ENCODE measurements at places on chromosomes 2 and 18.

DNA sequence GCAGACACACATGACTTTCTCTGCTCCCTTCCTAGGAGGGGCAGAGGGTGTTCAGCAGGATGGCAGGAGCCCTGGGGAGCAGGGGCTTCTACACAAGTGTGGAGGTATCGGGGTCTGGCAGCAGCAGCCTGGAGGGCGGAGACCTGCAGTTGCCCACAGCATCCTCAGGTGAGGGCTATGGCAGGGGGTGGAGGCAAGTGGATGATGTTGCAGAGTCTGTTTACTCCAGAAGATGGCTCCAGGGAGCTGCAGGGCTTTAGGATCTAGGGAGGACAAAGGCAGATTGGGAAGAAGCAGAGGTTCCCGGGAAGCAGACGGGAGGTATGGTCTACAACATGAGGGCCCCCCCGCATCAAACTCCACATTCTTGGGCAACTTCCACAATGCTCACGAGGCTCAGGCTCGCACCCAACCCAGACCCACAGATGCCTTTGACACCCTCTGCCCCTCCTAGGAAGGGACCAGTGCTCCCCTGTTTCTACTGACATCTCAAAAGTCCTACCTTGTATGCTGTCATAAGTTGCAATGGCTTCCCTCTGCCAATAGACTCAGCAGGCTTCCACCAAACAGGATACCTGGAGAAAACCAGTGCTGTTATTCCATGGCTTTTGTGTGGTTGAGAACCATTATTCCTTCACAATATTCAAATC, 12.0 kb upstream of the ATP6V1C2 start:
- no peak for DNase-seq

DNA sequence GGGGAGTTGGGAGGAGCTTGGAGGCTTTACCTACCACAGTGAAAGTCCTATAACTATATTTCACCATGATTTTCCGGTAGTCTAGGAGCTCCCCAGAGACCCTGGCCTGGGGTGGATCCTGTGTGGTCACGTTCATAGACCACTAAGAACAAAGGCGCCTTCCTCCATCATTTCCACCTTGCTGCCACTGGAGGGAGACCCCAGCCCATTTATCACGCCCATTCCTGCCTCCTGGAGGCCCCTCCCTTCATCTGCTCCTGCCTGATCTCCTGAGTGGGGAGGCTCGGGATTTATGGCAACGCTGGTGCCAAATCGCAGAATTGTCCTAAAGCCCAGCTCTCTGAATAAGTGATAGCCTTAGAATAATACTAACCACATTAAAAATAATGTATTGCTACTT, 507.6 kb upstream of the SPHKAP start:
- DNase-seq, result no peak

GRCh38 chr2:212968284-212969081, 182.9 kb downstream of the IKZF2 start:
- DNase-seq, result no peak

- DNase-seq, result no peak
These were observed 1361.8 kb upstream of the DDX18 start for GRCh38 chr2:116452651-116453050.

DNA sequence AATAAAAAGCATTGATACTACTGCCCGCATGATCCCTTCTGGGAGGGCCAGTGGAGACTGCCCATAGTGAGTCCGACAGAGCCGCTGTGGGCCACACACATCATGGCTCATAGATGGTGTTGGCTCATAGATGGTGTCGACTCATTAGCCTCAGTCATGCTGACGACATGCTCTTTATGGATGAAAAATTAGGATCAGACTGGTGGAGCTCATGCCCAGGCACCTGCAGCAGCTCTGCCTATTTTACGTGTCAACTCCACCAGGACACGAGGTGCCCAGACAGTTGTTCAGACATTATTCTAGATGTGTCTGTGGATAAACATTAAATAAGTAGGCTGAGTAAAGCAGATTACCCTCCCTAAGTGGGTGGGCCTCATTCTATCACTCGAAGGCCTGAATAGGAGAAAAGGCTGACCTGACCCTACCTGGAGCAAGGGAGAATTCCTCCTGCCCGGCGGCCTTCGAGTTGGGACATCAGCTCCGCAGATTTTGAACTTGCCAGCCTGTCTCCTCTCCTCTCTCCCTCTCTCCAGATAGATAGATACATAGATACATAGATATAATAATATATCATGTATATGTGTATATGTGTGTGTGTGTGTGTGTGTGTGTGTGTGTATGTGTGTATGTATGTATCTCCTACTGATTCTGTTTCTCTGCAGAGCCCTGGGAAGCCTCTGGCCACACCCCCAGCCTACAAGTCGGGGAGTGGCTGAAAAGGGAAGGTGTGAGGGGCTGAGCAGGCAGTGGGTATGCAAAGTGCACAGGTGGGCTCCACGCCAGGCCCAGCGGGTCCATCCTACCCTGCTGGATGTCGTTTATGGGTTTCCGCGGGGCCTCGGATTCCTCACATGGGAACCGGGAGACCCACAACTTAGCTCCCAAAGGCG, 13.6 kb upstream of the TEX51 start:
- no peak for DNase-seq

DNA sequence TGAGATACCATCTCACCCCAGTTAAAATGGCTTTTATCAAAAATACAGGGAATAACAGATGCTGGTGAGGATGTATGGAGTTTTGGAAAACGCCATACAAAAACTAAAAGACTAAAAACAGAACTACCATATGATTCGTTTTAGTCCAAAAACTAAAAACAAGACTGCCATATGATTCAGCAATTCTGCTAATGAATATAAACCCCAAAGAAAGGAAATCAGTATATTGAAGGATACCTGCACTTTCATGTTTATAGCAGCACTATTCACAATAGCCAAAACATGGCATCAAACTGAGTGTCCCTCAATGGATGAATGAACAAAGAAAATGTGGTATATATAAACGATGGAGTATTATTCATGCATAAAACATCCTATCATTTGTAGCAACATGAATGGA, 224.4 kb upstream of the MC4R start:
- DNase-seq, result no peak

DNA sequence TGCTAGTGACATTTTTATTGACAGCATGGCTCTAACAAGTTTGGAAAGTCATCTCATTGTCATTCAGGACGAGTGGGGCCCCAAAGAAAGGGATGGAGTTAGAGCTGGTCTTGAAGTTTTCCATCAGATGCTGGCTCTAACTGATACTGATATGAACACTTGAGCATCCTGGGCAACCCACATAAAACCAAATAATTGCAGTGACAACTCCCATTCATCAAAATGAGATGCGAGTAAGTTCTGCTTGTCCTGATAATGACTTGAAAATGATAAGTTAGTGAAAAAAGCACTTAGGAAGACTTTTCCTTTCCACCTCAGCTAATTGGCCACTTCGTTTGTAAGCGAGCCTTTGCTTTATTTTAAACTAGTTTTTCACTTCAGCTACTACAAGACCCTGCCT, 147.6 kb downstream of the SP3 start:
- DNase-seq, result no peak

GRCh38 chr2:214393796-214394195, 17.1 kb upstream of the VWC2L start:
- no peak for DNase-seq

GRCh38 chr2:41498781-41499180, 549.0 kb upstream of the PKDCC start:
- no peak for DNase-seq

DNA sequence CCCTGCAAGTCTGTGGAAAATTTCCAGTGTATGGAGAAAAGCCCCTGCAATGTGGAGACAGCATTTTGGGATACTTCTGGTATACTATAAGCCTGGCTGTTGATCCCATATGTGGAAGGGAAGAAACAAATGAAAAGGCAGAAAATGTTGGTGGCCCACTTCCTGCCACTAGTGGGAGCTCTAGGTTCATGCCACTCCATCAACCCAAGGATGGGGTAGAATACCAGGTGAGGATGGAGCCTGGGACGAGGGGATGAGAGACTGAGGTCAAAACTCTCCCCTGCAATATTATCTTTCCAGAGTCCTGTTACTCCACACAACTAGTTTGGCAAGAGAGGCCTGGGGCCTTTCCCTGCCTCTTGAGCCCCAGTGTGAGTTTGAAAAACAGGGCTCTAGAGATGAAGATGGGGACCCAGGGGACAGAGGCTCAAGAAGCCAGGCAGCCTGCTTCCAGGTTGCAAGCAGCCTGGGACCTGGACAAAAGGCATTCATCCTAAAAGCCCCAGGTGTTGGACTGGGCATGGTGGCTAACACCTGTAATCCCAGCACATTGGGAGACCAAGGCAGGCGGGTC, 31.9 kb downstream of the BMP10 start:
- no peak for DNase-seq

DNA sequence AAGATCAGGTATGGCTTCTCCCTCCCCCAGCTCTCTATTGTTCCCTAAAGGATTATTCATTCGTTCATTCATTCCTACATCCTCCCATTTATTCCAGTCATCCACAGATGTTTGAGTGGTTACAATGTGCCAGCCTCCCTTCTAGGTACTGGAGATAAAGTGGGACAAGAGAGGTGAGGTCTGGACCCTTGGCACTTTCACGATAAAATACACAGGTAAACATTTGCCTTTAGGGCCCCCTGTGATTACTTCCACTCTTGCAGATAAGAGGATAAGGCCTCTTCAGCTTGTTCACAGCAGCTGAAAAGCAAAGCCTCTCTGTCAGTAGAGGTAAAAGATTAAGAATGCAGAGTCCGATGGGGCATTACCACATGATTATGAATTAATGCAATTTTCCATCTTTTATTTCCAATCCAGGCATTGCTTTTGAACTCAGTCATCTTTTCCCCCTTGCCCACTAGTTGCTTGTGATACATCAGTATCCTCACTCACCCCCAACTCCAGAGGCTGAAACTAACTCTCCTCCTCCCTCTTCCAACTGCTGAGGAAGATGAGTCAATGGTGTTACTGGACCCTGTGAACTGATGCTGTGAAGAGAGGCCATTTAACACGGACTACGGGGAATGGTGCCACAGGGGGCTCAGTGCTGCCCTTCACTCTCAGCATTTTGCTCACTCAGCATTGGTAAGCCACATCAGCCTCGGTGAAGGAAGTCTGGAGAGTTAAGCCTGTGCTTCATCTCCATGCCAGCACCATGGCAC, 1.1 kb upstream of the DPP4 start:
- no peak for DNase-seq

- no peak for DNase-seq
These were observed 1488.0 kb upstream of the CELF4 start for GRCh38 chr18:39053571-39053970.

DNA sequence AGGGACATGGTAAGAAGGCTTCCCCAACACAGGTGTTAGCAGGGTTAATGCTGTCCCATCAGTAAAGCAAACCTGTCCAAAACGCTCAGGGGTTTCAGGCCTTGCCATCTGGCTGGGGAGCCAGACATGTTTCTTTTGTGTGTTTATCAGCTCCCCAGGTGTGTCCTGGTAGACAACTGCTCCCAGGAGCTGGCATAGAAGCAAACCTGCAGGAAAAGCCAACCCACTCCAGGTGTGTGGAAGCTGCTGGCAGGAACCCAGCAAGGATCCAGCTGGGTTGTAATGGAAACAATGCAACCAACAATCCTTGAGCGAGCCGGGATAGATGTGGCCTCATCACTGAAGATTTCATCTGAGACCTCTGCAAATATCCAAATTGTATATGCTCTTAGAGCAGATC, 123.1 kb downstream of the RAB3GAP1 start:
- no peak for DNase-seq

GRCh38 chr2:129923265-129924091, 56.0 kb upstream of the RAB6C start:
- no peak for DNase-seq

- DNase-seq, result no peak
These were observed 84.6 kb downstream of the DNMT3A start for GRCh38 chr2:25257032-25257552.

DNA sequence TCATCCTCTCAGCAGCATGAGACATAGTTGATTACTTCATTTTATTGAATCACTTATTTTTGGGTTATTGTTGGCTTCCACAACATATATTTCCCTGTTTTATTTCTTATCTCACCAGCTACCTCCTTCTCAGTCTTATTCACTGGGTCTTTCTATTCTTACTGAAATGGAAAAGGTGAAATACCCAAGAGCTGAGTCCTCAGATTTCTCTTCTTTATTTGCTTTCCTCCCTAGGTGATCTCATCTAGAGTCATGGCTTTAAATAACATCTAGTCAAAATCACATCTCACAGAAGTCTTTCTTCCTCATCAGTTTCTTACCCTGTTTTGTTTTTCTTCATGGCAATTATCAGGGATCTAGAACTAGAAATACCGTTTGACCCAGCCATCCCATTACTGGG, 105.0 kb upstream of the RBBP8 start:
- DNase-seq, result no peak

GRCh38 chr2:179695486-179695885, 165.9 kb downstream of the ZNF385B start:
- no peak for DNase-seq

DNA sequence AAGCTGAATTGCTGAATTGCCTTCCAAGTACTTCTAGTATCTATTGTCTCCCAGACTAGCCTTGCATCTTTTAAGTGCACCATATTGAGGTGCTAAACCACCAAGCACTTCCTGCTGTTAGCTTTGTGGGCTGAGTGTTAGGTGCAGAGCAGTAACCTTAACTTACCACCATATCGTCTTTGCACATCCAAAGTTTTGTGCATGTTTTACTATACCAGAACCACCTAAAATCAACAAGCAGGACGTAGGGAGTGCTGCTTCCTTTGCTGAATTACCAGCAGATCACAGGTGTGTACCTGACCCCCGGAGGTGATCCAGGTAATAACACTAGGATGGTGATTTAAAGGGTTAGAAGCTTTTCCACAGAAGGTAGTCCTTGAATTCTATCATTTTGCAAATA, 359.9 kb upstream of the HNRNPA3 start:
- no peak for DNase-seq

- DNase-seq, result no peak
These were observed 84.3 kb downstream of the ASB1 start for GRCh38 chr2:238510911-238511613.

DNA sequence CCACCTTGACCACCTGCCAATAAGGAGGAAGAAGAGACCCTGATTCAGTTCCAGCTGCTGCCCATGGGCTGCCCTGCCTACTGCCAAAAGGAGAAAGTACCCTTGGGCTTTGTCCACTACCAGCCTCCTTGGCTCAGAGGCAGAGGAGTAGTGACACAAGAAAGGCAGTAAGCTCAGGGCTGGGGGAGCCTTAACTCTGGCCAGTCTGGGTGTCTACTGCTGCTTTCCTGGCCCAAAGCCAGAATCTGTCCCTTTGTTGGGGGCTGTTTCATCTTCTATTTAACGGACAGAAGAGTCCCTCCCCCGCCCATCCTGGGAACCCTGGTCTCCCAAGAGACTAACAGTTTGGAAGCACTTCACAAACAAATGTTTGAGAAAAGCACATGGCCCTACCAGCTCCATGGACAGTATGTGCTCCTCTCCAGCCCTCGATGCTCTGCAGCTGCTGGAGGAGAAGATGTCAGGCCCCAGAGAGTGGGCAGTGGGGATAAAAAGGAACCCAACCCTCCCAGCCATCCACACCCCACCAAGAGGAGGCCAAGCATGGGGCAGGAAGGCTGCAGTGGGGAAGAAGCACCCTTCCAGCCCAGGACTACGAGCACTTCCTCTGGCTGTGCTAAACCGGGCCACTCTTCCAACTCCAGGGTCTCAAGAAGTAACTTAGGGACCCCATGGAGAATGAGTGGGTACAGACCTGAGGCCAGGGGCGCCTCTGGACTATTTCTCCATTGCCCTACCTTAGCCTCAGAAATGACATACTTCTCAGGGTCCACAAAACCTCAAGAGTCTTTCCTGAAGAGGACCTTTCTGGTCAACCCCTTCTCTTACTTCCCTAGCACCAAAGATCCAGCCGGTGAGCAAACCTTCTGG, 1.2 kb downstream of the ATG9A start:
- no peak for DNase-seq
